Omental fat pad (tissue), 4 donors: ENCODE measurements at places on chromosomes 1 and 21. TPM values are rescaled to one million over a fixed set of nuclear protein-coding genes. Genes with fewer than 3 reads are reported as not detected.

Gene FCN3
- total RNA-seq = 451 TPM

- no peak for DNase-seq
Observed at GRCh38 chr1:209601809-209602657, 18.5 kb downstream of the CAMK1G start.

DNA sequence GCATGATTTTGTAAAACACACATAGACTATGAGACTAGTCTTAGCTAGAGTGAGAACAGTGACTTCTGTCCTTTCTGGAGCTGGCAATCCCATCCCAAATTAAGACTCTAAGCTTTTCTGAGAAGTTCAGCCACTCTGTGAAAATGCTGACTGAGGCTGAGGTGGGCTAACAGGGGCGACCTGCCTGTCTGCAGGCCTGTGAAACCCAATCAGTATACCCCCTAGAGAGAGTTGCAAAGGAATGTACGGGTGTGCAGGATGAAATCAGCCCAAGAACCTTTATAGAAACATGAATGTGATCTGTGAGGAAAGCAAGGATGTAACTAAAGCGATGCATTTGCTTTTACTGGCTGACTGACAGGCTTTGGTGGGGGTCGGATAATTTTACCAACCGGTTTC, 16.0 kb upstream of the TBX15 start:
- DNase-seq = no peak

GRCh38 chr1:62476525-62477219, 39.8 kb downstream of the USP1 start:
- DNase-seq = no peak

GRCh38 chr1:187267827-187268226, 439.1 kb downstream of the PLA2G4A start:
- no peak for DNase-seq

- DNase-seq = no peak
Observed at GRCh38 chr1:31569596-31570173, 6.6 kb upstream of the TINAGL1 start.

GRCh38 chr1:89171067-89171438, 4.8 kb downstream of the GBP7 start:
- no peak for DNase-seq

GRCh38 chr1:23168445-23169194, at the start of gene LUZP1:
Gene LUZP1 (minus strand): TSS chr1:23168856.
- DNase-seq = peak; percentile 94

DNA sequence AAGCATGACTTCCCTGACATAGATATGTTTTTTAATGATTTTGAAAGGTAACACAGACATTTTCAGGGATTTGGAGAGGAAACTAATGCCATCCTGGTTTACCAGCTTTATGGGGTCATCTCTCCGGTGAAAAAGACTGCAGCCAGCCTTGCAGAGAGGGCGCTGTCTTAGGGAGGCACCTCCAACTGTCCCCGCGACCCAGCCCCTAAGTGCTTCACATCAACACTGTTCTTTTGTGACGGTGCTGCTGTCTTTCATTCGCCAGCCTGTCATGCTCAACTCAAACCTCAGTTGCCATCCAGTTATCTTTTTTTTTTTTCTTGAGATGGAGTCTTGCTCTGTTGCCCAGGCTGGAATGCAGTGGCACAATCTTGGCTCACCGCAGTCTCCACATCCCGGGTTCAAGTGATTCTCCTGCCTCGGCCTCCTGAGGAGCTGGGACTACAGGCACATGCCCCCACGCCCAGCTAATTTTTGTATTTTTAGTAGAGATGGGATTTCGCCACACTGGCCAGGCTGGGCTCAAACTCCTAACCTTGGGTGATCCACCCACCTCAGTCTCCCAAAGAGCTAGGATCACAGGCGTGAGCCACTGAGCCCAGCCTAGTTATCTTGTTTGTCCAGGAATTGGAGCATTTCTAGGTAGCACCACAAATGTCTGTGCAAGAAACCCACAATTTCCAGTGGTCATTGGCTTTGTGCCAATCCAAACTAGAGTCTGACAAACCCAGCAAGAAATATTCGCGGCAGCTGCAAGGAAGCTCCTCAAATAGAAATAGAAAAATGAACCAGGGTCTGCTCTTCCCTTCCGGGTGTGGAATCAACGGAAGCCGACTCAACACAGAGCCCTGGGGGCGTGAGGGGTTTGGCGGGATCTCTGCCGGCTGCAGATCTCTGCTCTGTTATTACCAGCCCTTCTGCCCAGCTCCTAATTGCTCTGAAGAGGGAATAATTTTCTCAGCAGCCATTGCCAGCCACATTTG, 24.2 kb downstream of the PDE9A start:
- DNase-seq = no peak

Gene PRAMEF13
- not detected for total RNA-seq
